ENCODE measurements at places on chromosomes 7 and 10. TPM values are rescaled to one million over a fixed set of nuclear protein-coding genes. Genes with fewer than 3 reads are reported as not detected.

DNA sequence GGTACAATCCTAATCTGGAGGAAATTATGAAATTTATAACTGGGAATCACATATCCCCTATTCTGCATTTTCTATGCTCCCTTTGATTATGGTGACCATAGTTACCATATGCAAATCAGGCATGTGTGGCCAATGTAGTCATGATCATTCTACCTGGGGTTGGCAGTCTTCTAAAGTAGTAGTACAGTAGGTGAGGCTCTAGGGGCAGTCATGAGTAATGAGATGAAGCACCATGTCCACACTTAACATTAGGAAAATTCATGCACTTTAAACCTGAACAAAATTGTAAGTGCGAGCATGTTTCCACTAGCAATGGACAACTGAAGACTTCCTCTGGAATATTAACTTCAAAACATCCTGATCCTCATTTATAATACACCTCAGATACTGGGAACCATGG, 545.9 kb downstream of the SUGCT start:
- no peak for DNase-seq

DNA sequence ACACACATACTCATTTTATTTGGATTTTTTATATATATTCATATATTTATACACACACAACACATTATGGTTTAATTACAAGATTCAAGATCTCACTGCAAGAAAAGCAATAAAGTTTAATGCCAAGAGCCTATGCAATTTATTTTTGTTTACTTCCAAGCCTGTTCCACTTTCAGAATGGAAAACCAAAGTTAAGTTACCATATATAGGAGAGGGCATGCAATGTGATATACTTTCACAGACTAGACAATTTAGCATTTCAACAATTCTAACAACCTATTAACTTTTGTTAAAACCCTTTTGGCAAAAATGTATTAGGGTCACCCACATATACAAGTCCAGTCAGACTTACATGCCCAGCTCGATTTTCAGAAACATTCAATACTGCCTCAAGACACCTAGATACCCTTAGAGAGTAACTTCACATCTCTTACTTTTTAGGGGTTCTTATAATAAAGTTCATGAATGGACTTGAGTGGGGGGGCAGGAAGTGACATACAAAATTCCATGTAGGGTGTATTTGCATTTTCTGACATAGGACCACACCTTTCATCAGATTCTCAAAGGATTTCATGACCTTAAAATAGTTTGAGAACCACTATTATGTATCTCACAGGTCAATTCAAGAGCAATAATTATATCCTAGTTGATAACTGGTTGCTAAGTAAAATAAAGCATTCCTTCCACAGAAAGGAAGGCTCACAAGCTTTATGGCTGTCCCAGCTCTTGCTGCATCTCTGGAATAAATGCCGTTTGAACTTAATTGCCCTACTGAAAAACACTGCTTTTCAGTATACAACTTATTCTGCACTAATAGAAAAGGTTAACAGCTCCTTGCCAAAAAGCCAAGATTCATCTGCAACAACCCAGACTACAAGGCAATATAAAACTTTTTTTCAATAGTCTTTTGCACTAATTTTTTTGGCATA, 2.5 kb downstream of the P4HA1 start:
- DNase-seq = no peak

DNA sequence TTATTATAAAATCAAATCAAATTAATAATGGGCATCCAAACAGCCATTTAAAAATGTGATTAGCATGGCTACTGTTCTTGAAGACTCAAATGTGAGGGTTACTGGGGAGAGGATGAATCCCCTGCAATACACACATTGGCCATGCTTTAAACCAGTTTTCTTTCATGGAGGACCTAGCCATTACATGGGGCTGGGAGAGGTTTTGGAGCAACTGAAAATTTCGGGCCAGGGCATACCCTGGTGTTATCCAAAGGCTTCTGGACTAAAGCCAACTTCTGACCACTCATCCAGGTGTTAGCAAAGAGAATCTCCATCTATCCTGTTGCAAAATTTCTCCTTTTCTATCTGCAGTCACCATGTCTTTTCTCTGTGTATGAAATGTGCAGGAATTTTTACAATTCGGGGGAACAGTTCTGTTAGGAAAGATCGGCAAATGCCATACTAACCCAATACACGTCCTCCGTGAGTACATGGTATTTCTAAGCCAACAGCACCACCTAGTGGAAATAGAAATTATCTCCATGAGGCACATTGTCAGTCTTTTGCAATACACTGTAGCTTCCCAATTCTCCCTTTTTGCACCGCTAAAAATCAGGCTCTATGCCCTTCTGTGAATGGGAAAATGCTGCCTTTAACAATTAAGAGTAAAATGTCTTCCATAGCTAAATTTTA, 47.0 kb upstream of the ZNF107 start:
- DNase-seq = no peak

DNA sequence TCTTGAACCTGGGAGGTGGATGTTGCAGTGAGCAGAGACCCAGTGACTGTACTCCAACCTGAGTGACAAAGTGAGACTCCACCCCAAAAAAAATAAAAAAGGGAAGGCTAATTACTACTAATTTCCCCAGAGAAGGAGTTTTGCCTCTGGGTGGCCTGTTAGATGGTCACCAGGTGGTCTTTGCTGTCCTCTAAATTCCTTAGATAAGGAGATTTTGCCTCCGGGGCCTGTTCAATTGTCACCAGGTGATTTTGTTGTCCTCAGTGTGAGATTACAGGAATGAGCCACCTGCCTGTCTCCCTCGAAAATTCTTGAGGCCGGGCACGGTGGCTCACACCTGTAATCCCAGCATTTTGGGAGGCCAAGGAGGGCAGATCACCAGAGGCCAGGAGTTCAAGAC, 24.4 kb upstream of the ZMIZ2 start:
- DNase-seq = no peak

- no peak for DNase-seq
These were observed 12.6 kb upstream of the UBE2D1 start for GRCh38 chr10:58322072-58322834.

- DNase-seq = no peak
These were observed 2.0 kb downstream of the PRR15 start for GRCh38 chr7:29565634-29565981.

GRCh38 chr7:115933471-115933870, 97.1 kb downstream of the TFEC start:
- no peak for DNase-seq

DNA sequence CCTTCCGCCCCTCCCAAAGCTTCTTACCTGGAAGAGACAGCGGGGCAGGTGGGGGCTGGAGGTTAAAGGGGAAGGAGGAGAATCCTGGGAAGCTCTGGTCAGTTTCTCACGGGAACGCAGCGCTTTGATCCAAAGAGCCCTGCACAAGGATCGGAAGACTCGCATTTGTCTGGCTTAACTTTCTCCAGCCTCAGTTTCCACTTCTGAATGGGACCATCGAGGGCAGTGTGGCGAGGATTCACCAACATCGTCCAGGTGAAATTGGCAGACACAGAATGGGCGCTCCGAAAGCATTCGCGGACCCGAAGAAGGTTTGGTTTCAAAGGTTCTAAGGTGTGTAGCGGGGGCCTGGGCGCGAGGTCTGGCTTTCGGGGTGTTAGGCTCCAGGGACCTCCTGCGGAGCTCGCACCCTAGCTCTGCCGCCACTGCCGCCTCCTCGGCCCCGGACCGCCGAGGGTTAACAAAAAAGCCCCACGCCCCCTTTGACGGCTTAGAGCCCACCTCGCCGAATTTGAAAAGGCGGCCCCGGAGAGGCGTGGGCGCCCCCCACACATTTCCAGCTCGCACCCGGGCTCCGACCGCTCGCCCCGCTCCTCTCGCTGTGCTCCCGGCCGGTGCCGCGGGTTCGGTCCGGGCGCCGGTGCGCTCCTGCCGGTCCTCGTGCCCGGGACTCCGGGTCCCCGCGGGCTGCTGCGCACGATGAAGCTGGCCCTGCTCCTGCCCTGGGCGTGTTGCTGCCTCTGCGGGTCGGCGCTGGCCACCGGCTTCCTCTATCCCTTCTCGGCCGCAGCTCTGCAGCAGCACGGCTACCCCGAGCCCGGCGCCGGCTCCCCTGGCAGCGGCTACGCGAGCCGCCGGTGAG, at the start of gene COL26A1:
TSS of gene COL26A1 (plus strand) at position 542 of the 862 bp plus-strand sequence. CDS start at position 700, 158 bp downstream.
- peak; percentile 51 for DNase-seq

DNA sequence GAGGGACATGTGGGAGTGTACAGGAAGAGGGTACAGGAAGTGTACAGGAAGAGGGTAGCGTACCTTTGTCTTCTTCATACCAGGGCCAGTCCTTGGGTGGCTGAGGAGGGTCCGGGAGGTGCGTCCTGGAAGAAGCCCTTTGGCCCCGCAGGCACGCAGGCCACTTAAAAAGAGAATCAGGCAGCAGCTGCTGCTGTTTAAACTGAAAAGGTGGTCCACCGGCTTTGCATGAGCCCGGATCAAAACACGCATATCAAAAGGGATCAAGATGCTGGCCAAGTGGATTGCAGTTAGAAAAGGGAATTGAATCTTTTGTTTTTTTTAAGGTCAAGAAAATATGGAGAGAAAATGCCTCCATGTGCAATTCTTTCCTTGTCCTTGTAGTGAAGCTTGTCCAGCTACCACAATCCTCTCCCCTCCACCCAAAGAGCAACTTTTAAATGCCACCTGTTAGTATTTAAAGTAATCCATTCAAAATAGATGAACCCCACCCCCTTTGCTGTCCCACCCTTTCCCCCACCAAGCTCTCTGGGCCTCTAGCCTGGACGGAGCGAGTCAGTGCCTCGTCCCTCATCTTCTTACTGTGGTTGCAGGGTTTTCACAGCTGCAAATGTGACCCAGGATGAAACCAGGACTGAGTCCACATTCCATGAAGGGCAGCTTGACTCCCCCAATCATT, 142.8 kb downstream of the GLCCI1 start:
- no peak for DNase-seq

DNA sequence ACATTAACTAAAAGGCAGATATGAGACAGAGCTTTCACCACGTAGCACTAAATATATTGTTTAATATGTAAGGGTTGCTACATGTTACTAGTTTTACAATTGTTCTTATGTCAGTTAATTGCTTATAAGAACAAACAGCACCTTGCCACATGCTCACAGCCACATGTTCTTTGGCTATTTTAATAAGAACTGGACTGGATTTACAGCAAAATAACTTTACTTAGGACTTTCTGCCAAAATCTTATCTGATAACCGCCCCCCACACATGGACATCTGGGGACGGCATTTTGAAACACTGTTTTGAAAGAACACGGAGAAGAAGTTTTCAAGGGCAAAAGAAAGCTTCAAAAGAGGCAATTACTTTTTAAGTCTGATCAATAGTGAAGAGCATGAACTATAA, 45.3 kb downstream of the JAZF1 start:
- no peak for DNase-seq

- no peak for DNase-seq
These were observed 365.6 kb downstream of the ANKRD7 start for GRCh38 chr7:118590107-118590506.

The GSDME gene
- 8.6 TPM for total RNA-seq

The MIOS gene
- 19.7 TPM for total RNA-seq

The SOSTDC1 gene
- 2.8 TPM for total RNA-seq

The ITPRID1 gene
- total RNA-seq = not detected

The ZNF239 gene
- 2.2 TPM for total RNA-seq

Measured in left cardiac atrium (tissue), 4 donors.